ENCODE measurements at places on chromosomes 4 and X.

DNA sequence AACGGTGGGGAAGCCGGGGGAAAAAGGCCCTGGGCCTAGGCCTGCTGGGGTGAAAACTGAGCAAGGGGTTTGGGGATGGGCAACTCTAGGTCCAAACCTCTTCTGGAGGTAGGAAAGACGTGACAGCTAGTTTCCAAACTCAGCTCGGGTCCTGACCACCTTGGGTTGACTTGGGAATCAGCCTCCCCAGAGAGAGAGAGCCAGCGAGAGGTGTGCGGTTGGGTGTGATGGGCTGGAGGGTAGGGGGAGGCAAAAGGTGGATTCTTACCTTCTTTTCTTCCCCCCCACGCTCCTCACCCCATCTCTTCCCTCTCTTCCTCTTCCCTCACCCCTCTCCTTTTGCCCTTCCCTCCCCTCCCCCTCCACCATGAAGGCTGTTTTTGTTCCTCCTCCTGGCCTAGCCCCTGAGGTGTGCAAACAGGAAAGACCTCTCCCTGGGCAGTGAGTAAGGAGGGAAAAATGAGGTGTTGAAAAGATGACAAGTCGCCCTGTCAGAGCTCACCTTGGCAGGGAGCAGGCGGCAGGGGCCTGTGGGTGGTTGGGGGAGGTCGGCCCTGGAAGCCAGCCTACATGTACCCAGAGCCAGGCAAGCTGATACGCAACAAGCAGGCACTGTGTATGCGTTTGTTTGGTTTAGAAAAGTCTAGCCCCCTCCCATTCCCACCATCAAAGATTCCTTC, 14.8 kb downstream of the PJA1 start:
- DNase-seq, result no peak

- DNase-seq, result no peak
These were observed 222.6 kb downstream of the ENOX2 start for GRCh38 chrX:130680164-130681035.

GRCh38 chrX:39477762-39478120, 620.0 kb downstream of the BCOR start:
- DNase-seq, result no peak

- DNase-seq, result no peak
These were observed 57.2 kb downstream of the RUFY3 start for GRCh38 chr4:70778888-70779422.

DNA sequence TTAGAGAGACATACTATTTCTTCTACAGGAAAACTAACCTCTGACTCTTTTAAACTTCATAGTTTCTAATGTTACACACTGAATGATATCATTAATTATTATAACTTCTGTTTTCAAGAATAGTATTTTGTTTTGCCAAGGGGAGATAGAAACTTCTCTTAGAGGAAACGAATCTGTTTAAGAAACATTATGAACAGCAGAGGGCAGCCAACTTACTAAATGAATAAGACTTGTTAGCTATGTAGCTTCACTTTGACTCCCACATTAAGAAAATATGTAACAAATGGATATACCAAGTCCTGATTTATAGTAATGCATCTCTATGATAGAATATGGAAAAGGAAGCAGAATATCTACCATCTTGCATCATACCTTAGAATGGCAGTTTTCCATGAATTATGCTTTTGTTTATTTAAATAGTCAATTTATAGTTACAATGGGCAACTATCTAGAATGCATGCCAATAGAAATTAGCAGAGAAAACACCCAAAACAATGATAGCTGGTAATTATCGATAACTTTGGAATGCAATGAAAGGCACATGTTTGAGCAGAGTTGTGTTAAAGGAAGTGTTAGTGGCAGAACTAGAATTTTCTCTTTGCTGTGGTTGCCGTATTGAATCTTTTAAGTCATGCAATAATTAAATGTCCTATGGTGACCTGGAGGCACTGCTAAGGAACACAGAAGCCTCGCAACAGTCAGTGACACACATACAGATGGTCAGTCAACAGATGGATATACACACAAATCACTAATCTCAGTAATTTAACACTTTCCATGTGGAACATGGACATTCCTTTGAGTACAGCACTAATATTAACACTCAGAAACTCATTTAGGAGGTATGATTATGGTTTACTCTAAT, 105.7 kb upstream of the PDLIM3 start:
- no peak for DNase-seq

- DNase-seq, result no peak
These were observed 150.3 kb downstream of the NEXMIF start for GRCh38 chrX:74774988-74775387.

DNA sequence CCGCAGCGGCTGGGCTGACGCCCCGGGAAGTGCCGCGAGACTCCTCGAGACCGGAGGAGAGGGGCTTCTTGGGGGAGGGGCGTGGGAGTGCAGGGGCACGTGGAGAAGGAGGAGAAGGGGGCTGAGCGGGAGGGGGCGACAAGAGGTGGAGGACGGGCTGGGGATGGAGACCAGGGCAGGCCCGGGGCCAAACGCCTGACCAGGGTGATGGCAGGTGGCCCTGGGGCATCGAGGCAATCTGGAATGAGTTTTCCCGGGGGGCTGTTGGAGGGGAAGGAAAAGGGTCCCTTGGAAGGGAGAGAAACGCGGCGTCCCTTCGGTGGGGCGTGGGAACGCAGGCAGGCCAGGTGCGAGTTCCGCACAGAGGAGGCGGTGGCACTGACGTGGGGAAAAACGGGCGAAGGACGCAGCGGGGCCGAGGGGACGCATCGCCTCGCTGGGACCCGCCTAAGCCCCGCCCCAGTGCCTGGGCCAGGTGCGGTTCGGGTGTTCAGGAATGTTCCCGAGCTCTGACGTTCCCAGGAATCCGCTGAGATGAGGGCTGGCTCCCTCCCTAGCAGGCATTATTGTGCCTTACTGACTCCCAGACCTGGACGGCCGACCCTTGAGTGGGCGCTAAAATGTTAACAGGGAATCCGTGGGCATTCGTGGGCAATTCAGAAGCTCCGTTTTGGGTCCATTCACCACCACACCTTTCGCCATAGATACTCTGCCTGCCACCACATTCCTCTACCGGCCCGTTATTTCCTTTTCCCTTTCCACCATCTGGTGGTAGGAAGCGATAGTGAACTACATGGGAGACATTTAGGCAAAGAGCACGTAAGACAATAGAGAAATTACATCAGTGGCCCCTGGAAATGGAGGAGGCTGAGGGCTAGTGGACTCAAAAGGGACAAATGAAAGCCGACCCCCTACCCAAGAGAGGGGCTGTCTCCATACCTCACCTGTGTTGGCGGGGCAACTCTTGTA, 795 bp upstream of the SH3KBP1 start:
- peak; percentile 12 for DNase-seq

DNA sequence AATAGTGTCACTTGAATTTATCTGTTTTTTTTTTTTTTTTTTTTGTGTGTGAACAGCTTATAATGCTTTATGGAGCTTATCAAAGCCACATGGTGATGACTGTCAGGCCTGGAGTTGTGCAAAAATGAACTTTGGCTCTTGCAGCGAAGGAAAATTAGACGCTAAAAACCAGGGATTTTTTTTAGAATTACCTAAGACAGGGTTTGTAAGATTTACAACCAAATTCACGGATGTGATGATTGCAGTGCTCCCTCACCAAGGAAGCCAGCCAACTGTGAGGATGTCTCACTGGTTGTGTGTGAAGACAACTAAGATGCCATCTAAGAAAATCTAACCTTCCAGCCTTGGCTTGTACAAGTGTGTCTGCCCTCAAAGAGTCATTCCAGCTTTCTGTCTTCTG, 127.1 kb upstream of the SLC4A4 start:
- no peak for DNase-seq

- DNase-seq, result no peak
These were observed 1663.1 kb downstream of the STIM2 start for GRCh38 chr4:28523681-28524190.

- no peak for DNase-seq
These were observed 4.0 kb downstream of the ING2 start for GRCh38 chr4:183508697-183509335.

- DNase-seq, result no peak
These were observed 103.6 kb downstream of the PHOX2B start for GRCh38 chr4:41644915-41645295.

- DNase-seq, result no peak
These were observed 99.5 kb downstream of the ENOX2 start for GRCh38 chrX:130803537-130803936.

- no peak for DNase-seq
These were observed 26.1 kb downstream of the ARHGEF6 start for GRCh38 chrX:136754651-136755050.

DNA sequence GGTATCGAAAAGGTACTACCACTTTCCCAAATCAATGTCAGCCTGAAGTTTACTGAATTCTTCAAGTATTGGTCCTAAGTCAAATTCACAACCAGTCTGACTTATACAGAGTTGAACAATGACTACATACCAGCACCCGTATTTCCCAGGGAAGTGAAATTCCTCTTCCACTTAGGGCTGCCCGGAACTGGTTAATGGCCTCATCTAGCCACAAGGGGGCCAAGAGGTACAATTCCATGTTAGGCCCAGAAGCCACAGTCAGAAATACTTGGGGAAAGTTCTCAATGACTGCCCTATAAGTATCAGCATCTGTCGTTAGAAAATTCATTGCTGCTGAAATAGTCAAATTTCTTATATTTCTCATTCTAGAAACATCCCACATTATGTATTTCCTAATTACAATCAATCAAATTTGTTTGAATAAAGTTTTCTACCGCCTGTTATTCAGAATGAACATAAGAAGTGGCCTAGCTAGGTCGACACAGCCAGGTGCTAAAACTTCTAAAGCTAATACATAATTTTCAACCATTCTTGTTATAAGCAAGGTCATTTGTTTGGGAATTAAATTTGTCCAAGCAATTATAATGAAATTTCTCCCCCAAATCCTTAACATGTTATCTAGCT, 5.6 kb upstream of the PCDH7 start:
- no peak for DNase-seq

DNA sequence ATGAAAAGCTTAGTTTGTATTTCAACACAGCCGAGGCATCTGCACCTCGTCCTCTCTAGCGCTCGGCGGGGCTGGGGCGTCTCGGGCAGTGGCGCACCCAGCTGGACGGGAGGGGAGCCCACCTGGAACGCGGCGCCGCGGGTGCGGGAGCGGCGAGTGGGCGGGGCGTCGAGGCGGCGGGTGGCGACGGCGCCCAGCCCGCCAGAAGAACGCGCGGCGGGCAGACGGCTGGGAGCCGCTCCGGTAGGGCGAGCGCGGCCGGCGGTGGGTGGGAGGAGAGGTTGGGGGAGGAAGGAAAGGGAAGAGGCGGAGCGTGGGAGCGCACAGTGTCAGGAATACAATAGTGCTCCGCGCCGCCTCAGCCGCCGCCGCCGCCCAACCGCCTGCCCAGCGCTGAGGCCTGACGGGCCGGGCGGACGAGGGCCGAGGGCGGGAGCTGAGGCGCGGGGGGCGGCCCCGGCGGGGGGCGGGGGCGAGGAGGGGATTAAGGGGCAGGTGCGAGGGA, at the start of gene JADE3:
JADE3 (plus strand) TSS at position 324 of the 505 bp plus-strand sequence. CDS start 72,474 bp downstream, outside the sequence.
- DNase-seq, result no peak

DNA sequence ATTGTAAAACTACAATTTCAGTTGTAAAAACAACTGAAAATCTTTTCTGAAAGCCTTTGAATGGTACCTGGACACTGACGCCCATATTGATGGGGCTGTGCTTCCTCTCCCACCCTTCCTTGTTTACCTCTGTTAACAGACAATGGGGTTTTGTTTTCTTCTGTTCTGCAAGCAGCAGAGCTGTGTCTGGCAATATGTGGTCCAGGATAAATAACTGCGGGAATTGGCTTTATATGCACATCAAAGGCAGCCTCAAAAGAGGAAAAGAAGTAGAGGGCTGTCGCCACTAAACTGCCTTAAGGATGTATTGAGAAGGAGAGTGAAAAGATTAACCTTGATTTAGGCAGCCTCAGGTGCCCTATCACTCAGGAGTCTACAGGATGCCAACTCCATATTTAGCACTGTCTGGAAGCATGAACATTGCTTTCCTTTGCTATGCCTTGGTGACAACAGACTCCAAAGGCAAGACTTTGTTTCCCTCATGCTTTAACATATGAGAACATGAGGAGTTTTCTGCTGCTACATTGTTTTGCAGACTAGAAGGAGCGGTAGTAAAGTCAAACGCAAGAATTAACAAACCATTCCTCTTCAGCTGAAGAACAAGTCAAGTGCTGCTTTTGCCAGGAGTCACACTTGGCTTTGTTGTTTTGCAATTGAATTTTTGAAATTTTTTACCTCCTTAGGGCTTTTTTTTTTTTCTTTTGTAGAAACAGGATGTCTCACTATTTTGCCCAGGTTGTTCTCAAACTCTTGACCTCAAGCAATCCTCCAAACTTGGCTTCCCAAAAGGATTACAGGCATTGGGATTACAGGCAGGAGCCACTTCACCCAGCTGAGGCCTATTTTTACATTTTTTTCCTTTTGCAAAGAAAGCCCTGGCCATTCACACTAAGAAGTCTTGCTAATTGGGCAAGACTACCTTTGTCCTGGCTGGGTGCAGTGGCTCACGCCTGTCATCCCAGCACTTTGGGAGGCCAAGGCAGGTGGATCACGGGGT, 3.0 kb downstream of the IL21 start:
- no peak for DNase-seq

GRCh38 chrX:51798701-51799100, 55.5 kb downstream of the GSPT2 start:
- no peak for DNase-seq

GRCh38 chrX:147072747-147073146, 258.2 kb upstream of the CXorf51A start:
- DNase-seq, result no peak

GRCh38 chrX:133530960-133531359, 115.7 kb upstream of the GPC4 start:
- DNase-seq, result no peak

GRCh38 chr4:163590619-163591264, 96.3 kb downstream of the TMA16 start:
- DNase-seq, result no peak

DNA sequence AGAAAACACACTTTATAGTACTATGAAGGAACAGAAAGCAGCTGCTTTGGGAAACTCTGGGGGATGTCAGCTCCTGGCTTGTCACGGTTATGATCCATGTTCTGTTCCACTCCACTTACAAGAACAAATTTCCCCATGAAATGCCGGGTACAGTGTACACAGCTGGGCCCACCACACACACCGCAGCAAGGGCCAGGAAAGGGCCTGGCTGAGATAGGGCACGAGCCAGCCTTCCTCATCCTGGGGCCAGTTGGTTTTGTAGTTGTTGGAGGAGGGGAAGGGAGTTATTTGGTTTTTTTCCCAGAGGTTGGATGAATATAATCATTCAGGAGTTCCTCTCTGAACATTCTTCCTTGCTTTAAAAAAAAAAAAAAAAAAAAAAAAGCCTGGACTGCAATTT, 56.8 kb downstream of the SEPSECS start:
- DNase-seq, result no peak

GRCh38 chr4:153939570-153939969, 150.7 kb upstream of the SFRP2 start:
- DNase-seq, result no peak

DNA sequence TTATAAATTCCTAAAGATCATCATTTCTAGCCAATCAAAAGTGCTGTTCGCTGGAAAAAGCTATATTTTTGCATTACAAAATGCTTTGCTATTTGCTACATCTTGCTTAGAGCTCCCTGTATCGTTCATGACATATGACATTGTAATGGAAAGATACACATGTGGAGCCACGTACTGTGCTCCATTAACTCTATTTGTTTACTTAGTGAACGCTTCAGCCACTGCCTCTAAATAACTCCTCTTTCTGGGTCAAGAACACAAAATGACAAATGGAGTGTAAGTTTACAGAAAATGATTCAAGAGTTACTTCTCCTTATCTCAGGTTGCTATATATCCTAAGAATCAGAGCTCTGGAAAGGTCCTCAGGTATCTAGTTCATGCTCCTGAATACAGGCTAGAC, 329.1 kb upstream of the SMIM31 start:
- no peak for DNase-seq
